IMR-90 (cell line): ENCODE measurements at places on chromosomes 11 and 22. TPM values are rescaled to one million over a fixed set of nuclear protein-coding genes. Genes with fewer than 3 reads are reported as not detected.

DNA sequence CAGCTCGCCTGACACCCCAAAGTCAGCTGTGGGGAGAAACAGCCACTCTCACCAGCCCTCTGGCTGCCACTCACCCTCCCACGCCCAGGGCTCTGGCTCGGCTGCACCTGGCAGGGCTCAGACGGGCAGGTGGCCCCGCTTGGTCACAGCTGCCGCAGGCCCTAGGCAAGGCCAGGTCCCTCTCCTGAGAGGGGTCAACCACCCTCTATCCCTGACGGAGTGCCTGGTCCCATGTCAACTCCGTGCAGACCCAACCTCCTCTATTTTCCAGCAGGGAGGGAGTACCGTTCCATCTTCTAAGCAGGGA is 1.9 kb downstream of the MAP4K2 start:
- no peak overlapping the region for H3K4me3 ChIP-seq
- DNase-seq, result no peak
- no peak overlapping the region for H3K27ac ChIP-seq
- H3K4me1 ChIP-seq, result peaks cover 10% of the 10 kb centered on the region

DNA sequence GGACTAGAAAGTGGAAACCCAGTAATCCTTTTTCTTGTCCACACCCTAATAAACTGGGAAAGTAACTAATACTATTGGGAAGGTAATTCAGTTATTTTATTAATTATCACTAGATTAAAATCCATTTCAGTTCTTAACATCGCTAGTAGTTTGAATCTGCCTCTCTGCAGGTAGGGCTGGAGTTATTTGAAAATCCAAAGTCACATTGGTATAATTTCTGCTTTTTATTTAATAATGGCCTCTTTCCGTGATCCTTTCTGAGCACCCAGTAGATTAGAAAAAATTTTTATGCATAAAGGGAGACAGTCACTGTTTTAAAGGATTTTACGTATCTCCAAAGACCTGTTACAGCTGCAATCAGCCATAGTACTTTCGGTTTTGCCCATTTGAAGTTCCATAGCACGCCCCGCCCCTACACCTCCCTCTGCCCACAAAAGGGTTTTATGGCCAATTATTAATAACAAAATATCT is 605 bp upstream of the COPB1 start:
- H3K27me3 ChIP-seq, result no peaks in the 10 kb centered on the region
- peak overlapping the region; percentile 91; the same call in 1 of the 2 replicates for H3K4me3 ChIP-seq
- peak; percentile 68 for DNase-seq
- peak overlapping the region; percentile 76; the same call in 1 of the 2 replicates for H3K27ac ChIP-seq

DNA sequence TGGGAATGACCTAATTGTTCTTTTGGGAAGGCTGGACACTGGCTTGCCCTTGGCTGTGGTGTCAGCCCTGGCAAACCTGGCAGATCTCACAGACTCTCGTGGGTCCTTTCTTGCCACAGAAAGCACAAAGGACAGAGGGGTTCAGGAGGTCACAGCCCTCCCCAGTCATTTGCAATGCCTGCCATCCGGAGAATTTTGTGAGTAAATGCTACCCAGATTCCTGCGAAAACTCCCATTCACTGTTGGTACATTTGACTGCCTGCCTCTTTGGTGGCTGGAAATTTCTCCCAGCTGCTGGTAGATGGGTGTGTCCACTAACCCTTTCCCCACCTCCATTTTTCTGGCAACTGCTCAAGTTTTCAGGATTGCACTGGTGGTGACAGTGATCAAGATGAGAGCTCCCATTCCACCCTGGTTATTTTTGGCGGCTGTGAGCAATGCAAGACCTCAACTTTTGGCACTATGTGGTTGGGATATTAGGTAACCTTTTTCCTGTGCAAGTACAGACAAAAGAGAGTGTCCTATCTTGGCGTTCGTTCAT is 155.7 kb downstream of the NAV2 start:
- H3K27me3 ChIP-seq, result no peaks in the 10 kb centered on the region
- H3K4me3 ChIP-seq, result no peak overlapping the region
- DNase-seq, result peak; percentile 65
- peaks cover 3% of the 10 kb centered on the region; the same call in 1 of the 2 replicates for H3K36me3 ChIP-seq
- no peak overlapping the region for H3K27ac ChIP-seq
- H3K4me1 ChIP-seq, result peaks cover 8% of the 10 kb centered on the region; the same call in 1 of the 2 replicates

- no peak for DNase-seq
- peaks cover 4% of the 10 kb centered on the region for H3K4me1 ChIP-seq
- H3K27me3 ChIP-seq, result peaks cover 4% of the 10 kb centered on the region; the same call in 1 of the 2 replicates
- no peak overlapping the region for H3K27ac ChIP-seq
- no peaks in the 10 kb centered on the region for H3K36me3 ChIP-seq
- H3K4me3 ChIP-seq, result no peak overlapping the region
Measured at GRCh38 chr11:128585498-128586238, 1.7 kb downstream of the ETS1 start.

DNA sequence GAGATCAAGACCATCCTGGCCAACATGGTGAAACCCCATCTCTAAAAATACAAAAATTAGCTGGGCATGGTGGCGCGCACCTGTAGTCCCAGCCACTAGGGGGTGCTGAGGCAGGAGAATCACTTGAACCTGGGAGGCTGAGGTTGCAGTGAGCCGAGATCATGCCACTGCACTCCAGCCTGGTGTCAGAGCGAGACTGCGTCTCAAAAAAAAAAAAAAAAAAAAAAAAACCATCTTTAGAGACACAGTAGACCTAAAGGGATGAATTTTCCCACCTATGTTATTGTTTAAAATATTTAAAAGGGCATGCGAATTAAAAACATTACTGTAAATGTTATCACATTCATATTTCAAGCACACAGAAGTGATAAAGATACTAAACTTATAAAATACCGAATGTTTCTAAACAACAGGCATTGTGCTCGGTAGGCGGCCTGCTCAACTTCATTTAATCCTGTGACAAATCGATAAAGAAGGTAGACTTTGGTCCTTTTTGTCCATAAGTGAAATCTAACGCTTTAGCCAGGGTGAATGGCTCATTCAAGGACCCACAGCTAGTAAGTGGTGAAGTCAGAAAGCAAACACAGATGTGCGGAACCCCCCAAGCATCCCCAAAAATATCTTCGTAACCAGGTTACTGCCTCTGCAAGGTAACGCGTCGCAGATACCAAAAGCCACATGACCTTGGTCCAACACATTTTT is 16.1 kb downstream of the NCAPD3 start:
- no peak overlapping the region for H3K4me3 ChIP-seq
- H3K4me1 ChIP-seq, result no peaks in the 10 kb centered on the region
- H3K27me3 ChIP-seq, result no peaks in the 10 kb centered on the region
- DNase-seq, result no peak
- peaks cover 17% of the 10 kb centered on the region for H3K36me3 ChIP-seq
- no peak overlapping the region for H3K27ac ChIP-seq

DNA sequence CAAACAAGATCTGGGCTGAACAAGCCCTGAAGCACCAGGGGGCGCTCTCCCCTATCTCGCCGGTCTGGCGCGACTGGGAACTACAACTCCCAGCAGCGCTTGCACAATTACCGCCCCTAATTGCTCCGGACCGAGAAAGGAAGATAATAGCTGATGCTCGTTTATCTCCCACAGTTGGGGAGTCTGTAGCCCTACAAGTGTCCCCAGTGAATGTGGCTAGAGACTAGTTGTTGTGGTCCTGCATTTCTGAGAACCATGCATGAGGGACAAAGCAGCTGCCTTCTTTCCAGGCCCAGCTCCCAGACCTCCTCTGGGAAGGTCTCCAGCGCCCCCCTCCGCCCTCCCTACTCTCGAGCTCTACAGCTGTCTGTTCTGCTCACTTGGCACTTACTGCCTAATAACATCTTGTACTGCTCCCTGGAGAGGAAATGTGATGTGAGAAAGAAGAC is 34.4 kb downstream of the NRXN2 start:
- H3K27ac ChIP-seq, result no peak overlapping the region
- peak overlapping the region; percentile 59 for H3K4me3 ChIP-seq
- H3K4me1 ChIP-seq, result no peaks in the 10 kb centered on the region; the same call in 1 of the 2 replicates
- H3K27me3 ChIP-seq, result peaks cover 63% of the 10 kb centered on the region
- H3K36me3 ChIP-seq, result no peaks in the 10 kb centered on the region
- peak; percentile 79 for DNase-seq

DNA sequence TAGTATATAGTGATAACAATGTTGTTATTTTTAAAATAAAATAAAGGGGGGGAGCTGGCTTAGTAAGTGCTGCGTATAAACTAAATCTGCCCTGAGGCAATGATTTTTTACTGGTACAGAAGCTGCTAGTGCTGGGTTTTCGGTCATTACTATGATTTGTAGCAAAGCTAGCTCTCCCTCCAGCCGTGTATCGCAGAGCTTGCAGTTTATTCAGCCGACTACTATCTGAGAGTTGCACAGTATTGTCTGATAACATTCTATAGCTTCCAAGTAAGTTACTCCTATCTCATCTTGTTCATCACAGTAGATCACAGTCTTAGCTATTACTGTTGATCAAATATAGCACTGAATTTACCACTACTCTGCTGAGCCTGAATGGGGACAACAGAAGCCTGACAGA is 805.5 kb upstream of the ARHGAP42 start:
- no peak overlapping the region for H3K27ac ChIP-seq
- no peaks in the 10 kb centered on the region for H3K27me3 ChIP-seq
- H3K4me3 ChIP-seq, result no peak overlapping the region
- H3K36me3 ChIP-seq, result no peaks in the 10 kb centered on the region

GRCh38 chr22:27711012-27711411 is 90.5 kb downstream of the MN1 start:
- no peaks in the 10 kb centered on the region for H3K4me1 ChIP-seq
- peaks cover 22% of the 10 kb centered on the region for H3K27me3 ChIP-seq
- no peak for DNase-seq
- no peak overlapping the region for H3K4me3 ChIP-seq
- no peaks in the 10 kb centered on the region for H3K36me3 ChIP-seq
- H3K27ac ChIP-seq, result no peak overlapping the region

DNA sequence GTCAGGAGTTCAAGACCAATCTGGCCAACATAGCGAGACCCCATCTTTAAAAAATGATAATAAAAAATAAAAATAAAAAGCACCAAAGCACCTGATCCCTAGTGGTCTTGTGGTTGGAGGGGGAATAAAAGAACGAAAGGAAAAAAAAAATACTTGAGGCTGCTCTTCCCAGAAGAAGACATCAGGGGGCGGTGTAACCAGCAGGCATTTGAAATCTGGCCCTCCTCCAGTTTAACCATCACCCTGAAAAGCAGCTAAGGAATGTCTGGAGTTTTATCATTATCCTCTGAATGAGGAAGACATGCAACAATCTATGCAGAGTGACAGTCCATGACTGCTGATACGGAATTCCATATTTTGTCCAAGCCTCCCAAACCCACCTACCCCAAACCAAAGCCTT is 5.6 kb upstream of the KCTD17 start:
- peaks cover 2% of the 10 kb centered on the region; the same call in 1 of the 2 replicates for H3K27me3 ChIP-seq
- H3K4me1 ChIP-seq, result peaks cover 3% of the 10 kb centered on the region
- H3K4me3 ChIP-seq, result no peak overlapping the region
- peak; percentile 62 for DNase-seq

DNA sequence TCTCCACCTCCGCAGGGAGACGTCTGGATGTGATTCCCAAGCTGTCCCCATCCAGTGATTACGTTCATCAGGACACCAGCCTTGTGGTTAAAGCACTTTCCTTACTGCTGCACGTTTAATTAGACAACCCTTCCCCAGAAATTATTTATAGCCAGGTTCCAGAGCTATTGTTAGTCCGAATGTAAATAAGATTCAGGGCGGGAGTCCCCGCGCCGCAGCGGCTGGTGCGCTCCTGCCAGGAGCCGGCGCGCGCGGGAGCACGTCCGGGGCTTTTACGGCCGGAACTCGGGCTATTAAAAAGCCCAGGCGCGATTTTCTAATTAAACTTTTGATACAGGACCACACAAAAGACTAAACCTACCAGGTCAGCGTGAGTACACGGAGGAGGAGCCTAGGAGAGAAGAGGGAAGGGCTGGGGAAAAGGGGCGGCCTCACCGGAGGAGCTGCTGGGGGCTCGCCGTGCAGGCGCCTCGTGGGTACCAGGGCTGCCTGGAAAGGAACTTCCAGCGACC is 538.3 kb downstream of the OPCML start:
- H3K4me3 ChIP-seq, result no peak overlapping the region
- DNase-seq, result no peak
- no peaks in the 10 kb centered on the region for H3K36me3 ChIP-seq

GRCh38 chr22:22741843-22742242 is 97.4 kb downstream of the GGTLC2 start:
- DNase-seq, result no peak
- peaks cover 10% of the 10 kb centered on the region for H3K27me3 ChIP-seq
- H3K36me3 ChIP-seq, result no peaks in the 10 kb centered on the region
- no peaks in the 10 kb centered on the region for H3K4me1 ChIP-seq
- no peak overlapping the region for H3K27ac ChIP-seq
- no peak overlapping the region for H3K4me3 ChIP-seq

DNA sequence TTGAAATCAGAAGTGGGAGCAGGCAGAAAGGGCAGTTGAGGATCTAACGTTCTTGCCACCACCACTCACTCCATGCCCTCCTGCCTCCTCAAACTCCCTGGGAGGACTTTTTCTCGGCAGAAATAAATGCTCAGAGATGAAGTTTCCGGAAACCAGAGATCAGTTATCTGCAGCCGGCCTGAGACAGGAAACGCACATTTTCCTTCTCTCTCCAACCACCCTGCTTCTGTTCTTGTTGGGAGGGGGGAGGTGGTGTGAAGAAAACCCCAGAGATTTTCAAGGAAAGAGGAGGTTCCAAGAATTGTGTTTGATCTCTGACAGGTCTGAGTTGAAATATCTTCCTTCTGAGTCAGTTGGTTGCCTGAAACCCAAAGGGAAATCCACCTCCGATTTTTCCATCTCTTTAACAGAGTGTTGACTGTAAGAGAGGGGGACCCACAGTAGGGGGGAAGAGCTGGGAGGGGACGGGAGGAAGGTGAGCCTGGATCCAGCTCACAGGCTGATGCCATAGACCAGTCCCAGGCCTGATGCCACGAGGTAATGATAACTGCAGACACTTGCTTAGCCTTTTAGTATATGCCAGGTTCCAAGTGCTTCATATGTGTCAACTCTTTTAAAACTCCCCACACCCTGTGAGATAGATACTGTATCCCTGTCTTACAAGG is 100.8 kb downstream of the TRAF6 start:
- peaks cover 32% of the 10 kb centered on the region for H3K4me1 ChIP-seq
- no peaks in the 10 kb centered on the region for H3K36me3 ChIP-seq
- DNase-seq, result peak; percentile 46

GRCh38 chr11:125140233-125140632 is 24.3 kb upstream of the PKNOX2 start:
- no peak for DNase-seq
- no peak overlapping the region for H3K27ac ChIP-seq
- H3K4me3 ChIP-seq, result no peak overlapping the region
- no peaks in the 10 kb centered on the region; the same call in 1 of the 2 replicates for H3K4me1 ChIP-seq

- peak; percentile 95 for DNase-seq
- peak overlapping the region; percentile 97 for H3K27ac ChIP-seq
- H3K27me3 ChIP-seq, result no peaks in the 10 kb centered on the region
- no peak overlapping the region for H3K4me3 ChIP-seq
- no peaks in the 10 kb centered on the region for H3K36me3 ChIP-seq
Measured at GRCh38 chr22:45997077-45997776, 20.3 kb upstream of the WNT7B start.

Gene LSP1
- polyA plus RNA-seq, result 0.11 TPM in 1 of 2 replicates, not detected in the other

Gene MMP12
- not detected in 2 replicates for polyA plus RNA-seq

Gene PRR33
- not detected in 2 replicates for polyA plus RNA-seq

Gene NOX4
- 4.0 and 4.7 TPM in 2 replicates for polyA plus RNA-seq

Gene ANKK1
- polyA plus RNA-seq, result not detected in 2 replicates

Gene HBG1
- not detected in 2 replicates for polyA plus RNA-seq

Gene SOX6
- polyA plus RNA-seq, result 1.7 and 2.0 TPM in 2 replicates
